NCI-H460 (cell line): ENCODE measurements at places on chromosomes 11 and 22. TPM values are rescaled to one million over a fixed set of nuclear protein-coding genes. Genes with fewer than 3 reads are reported as not detected.
A peak's percentile ranks its signal among the peaks of the same experiment; 100 is the strongest.

Gene OAF
- total RNA-seq, result 7.5 and 8.3 TPM in 2 replicates

GRCh38 chr22:37508431-37508992 is 10.7 kb downstream of the CARD10 start:
- DNase-seq, result no peak

DNA sequence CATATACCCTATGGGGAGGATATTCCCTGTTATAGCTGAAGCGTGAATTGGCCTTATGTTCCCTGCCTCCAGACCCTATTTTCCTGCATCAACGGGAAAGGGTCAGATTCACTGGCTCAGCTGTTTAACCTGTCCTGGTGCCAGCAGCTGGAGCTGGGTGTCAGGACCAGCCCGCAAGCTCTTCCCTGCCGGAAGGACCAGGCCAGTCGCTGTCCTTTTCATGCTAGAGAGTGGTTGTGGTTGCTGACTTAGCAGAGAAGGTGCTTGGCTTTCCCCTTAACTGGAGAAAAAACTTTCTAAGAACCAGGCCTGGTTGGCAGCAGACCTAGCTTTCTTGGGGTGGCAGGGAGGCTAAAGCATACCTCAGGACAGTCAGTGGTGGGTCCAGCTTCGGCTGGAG is 5.2 kb upstream of the SREBF2 start:
- no peak for DNase-seq

Gene OR5M3
- not detected in 2 replicates for total RNA-seq

- no peak for DNase-seq
These were observed 36.0 kb downstream of the MADD start for GRCh38 chr11:47305734-47306483.

Gene PSMD13
- 69.9 and 72.8 TPM in 2 replicates for total RNA-seq

Gene MS4A8
- not detected in 2 replicates for total RNA-seq

- no peak for DNase-seq
These were observed 153.6 kb upstream of the TTC12 start for GRCh38 chr11:113160808-113161124.

Gene C1QTNF5
- not detected in 2 replicates for total RNA-seq

- DNase-seq, result no peak
These were observed 3.0 kb upstream of the CHRNA10 start for GRCh38 chr11:3674189-3674588.

DNA sequence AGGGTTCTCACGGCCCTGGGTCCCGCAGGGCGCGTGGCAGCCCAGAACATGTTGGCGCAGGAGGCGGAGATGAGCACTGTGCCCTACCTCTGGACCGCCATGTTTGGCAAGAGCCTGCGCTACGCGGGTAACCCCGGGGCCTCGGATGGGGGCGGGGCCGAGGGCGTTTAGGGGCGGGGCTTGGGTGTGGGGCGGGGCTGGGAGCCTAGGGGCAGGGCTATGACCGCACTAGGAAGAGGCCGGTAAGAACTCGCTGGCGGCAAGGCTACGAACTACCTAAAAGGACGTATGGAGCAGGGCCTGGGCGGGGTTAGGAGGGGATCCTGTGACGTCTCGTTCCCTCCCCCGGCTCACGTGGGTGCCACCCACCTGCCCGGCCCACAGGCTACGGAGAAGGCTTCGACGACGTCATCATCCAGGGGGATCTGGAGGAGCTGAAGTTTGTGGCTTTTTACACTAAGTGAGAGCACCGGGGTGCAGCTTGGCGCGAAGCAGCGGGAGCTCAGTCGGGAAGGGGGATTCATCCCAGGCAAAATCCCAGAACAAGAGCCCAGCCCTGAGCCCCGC is 2.8 kb upstream of the LZTR1 start:
- no peak for DNase-seq

- DNase-seq, result no peak
These were observed 1.4 kb downstream of the GSTT4 start for GRCh38 chr22:24003887-24004286.

Gene UBQLNL
- total RNA-seq, result not detected in 2 replicates

Gene MOGAT2
- total RNA-seq, result not detected in 2 replicates

DNA sequence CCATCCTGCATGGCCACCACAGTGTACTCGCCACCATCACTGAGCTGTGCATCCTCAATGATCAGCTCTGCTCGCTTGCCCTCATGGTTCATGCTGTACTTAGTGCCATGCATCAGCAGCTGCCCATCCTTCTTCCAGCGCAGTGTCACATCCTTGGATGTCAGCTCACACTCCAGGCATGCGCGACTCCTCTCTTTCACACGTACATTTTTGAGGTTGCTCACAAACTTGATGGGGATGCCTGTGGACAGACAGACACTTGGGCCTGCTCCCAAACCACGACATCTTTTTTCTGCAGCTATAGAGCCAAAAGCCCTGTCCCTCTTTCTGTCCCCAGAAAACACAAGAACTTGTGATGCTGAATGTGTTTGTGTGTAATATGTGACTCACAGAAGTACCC is 10.5 kb downstream of the IGSF22 start:
- no peak for DNase-seq

Gene CARNS1
- total RNA-seq, result 0.09 and 0.12 TPM in 2 replicates

Gene BTBD18
- not detected in 2 replicates for total RNA-seq

DNA sequence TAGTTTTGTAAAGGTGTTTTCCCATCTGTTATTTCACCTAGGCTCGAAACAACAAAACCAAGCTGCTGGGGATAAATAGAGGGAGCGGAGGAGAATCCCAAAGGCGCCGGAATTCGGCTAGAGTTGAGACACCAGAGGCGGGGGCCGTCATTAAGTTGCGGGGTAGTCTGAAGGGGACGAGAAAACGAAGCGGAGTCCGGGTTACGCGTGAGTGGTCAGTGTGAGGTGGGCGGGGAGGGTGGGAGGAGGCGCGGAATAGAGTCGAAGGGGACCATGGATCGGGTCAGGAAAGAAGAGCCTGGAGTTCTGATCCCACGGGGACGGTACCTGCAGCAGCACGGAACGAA is 361 bp downstream of the SRPRA start:
- DNase-seq, result no peak

GRCh38 chr11:114061048-114061680 is 1.7 kb downstream of the ZBTB16 start:
- DNase-seq, result no peak

GRCh38 chr11:31651208-31651607 is 141.6 kb downstream of the ELP4 start:
- DNase-seq, result no peak

Gene IFITM10
- 0.49 and 1.0 TPM in 2 replicates for total RNA-seq

DNA sequence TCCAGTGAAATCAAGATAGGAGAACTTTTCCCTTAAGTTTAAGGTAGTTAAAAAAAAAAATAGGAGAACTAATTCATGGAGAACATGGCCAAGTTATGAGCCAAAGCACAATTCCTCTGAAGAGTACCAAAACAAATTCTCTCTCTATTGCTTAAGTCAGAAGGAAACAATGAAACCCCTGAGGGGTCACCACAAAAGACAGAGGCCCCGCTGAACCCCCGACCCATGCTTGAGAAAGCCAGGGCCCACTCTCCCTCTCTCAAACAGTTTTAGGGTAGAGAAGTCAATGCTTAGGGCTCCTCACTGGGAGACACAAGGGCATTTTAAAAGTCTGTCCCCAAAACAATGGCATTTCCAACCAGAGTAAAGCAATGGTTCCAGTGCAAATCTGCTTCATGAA is 26.9 kb downstream of the PPP2R1B start:
- DNase-seq, result no peak

DNA sequence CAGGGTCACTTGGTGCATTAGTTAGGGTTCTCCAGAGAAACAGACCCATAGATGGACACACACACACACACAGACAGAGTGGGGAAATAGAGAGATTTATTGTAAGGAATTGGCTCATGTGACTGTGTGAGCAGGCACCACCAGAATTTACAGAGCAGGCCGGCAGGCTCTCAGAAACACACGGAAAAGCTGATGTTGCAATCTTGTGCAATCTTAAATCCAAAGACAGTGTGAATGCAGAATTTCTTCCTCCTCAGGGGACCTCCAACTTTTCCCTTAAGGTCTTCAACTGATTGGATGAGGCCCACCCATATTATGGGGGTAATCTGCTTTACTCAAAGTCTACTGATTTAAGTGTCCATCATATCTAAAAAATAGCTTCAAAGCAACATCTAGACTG is 49.8 kb downstream of the APIP start:
- no peak for DNase-seq

Gene MACROD1
- total RNA-seq, result 29.3 and 32.2 TPM in 2 replicates

- no peak for DNase-seq
These were observed 123.7 kb downstream of the BRD1 start for GRCh38 chr22:49703990-49704344.

- DNase-seq, result no peak
These were observed 1.8 kb upstream of the DDB2 start for GRCh38 chr11:47212938-47213337.

Gene MYO7A
- 0.06 and 0.10 TPM in 2 replicates for total RNA-seq

DNA sequence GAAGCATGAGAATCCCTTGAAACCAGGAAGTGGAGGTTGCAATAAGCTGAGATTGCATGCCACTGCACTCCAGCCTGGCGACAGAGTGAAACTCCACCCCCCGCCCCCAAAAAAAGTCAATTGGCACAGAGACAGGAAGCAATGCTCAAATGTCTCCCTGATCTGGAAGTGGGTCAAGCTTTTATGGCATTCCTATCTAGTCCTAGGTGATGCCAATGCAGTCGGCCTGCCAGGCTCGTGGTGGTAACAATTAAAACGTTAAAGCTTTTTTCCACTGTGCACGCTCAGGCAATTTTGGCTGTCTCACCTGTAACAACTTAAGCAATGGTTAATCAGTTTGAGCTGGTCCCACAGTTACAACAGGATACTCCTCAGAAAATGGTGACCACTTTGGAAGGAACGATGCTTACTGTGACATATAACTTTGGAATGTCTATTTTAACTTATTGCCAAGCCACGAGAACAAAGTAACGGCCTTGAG is 18.9 kb upstream of the PISD start:
- DNase-seq, result no peak

Gene CAPRIN1
- 137 and 139 TPM in 2 replicates for total RNA-seq

DNA sequence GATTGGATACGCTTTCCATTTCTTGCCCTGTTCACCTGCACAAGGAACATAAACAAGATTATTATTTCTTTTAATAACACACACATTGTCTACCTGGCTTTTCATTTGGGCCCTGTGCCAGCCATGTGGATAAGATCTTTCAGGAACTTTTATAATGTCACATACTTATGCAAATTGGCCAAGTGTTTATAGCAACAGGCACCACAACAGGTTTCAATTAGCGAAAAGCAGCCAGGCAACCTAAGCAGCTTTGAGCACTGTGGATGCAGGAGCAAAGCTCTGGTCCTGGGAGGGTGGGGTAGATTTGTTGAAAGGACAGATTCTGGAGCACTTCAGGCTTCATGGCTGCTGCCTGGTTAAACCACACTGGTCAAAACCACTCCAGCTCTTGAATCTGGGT is 217.4 kb downstream of the BARX2 start:
- no peak for DNase-seq

- peak; percentile 42 for DNase-seq
These were observed 19.3 kb downstream of the MTFP1 start for GRCh38 chr22:30444632-30445437.

Gene MYEOV
- total RNA-seq, result 0.64 and 0.72 TPM in 2 replicates

DNA sequence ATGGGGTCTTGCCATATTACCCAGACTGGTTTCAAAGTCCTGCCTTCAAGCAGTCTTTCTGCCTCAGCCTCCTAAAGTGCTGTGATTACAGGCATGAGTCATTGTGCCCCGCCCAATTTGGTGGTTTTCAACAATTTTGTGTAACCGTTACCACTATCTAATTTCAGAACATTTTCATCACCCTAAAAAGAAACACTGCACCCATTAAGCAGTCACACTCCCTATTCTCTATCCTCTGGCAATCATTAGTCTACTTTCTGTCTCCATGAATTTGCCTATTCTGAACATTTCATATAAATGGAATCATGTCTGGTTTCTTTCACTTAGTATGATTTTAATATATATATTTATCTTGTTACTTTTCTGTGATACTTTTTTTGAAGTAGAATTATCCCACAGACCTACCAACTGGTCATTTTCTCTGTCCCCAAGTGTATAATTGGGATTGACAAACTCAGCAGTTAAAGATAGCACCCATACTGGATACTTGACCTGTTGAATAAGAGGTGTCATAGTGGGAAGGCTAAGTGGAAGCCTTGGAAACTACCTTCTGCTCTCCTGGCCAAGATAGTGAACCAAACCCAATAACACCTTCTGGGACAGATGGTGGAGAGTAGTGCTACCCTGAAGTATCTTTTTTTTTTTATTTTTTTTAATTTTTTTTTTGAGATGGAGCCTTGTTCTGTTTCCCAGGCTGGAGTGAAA is 64.8 kb downstream of the STIM1 start:
- peak; percentile 18 for DNase-seq

Gene ADM
- total RNA-seq, result 7.0 and 8.5 TPM in 2 replicates

DNA sequence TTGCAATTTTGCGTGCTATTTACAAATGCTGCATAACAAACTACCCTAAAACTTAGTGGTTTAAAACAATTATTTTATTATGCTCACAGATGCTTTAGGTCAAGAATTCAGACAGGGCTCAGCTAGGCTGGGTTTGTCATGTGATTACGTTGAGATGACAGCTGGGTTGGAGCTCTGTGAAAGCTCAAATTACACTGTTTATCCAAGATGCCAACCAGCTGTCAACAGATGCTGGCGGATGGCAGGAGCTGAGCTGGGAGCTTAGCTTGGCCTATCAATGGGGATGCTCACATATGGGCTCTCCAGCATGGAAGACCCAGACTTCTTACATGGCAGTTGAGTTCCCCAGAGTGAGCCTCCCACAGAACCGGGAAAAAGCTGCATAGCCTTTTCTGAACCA is 62.7 kb downstream of the STK33 start:
- no peak for DNase-seq

DNA sequence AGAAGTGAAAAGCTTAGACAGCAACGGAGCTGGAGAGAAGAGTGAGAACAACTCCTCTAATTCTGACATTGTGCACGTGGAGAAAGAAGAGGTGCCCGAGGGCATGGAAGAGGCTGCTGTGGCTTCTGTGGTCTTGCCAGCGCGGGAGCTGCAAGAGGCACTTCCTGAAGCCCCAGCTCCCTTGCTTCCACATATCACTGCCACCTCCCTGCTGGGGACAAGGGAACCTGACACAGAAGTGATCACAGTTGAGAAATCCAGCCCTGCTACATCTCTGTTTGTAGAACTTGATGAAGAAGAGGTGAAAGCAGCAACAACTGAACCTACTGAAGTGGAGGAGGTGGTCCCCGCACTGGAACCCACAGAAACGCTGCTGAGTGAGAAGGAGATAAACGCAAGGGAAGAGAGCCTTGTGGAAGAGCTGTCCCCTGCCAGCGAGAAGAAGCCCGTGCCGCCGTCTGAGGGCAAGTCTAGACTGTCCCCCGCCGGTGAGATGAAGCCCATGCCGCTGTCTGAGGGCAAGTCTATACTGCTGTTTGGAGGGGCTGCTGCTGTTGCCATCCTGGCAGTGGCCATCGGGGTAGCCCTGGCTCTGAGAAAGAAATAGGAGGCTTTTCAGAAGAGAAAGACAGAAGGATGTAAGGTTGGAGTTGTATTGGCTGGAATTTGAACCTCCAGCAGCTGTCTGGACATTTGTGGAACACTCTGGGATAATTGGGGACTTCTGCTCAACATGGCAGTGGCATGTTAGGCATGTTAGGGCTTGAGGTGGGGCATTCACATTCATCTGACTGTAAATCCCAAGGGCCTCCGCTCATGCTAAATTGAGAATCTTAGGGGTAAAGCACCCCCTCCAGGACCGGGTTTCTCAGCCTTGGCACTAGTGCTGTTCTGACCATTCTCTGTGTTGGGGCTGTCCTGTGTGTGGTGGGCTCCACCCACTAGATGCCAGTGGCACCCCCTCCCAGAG is 47.1 kb downstream of the BID start:
- no peak for DNase-seq

GRCh38 chr11:126410649-126411048 is 55.2 kb downstream of the ST3GAL4 start:
- no peak for DNase-seq

Gene PGA4
- total RNA-seq, result not detected in 2 replicates
